T-helper 17 cell (primary cell): ENCODE measurements at places on chromosomes 12 and 14.

- DNase-seq, result no peak
Measured at GRCh38 chr14:97101561-97101960, 304.4 kb downstream of the VRK1 start.

GRCh38 chr14:57417228-57417627 lies 26.8 kb downstream of the NAA30 start:
- DNase-seq, result no peak

DNA sequence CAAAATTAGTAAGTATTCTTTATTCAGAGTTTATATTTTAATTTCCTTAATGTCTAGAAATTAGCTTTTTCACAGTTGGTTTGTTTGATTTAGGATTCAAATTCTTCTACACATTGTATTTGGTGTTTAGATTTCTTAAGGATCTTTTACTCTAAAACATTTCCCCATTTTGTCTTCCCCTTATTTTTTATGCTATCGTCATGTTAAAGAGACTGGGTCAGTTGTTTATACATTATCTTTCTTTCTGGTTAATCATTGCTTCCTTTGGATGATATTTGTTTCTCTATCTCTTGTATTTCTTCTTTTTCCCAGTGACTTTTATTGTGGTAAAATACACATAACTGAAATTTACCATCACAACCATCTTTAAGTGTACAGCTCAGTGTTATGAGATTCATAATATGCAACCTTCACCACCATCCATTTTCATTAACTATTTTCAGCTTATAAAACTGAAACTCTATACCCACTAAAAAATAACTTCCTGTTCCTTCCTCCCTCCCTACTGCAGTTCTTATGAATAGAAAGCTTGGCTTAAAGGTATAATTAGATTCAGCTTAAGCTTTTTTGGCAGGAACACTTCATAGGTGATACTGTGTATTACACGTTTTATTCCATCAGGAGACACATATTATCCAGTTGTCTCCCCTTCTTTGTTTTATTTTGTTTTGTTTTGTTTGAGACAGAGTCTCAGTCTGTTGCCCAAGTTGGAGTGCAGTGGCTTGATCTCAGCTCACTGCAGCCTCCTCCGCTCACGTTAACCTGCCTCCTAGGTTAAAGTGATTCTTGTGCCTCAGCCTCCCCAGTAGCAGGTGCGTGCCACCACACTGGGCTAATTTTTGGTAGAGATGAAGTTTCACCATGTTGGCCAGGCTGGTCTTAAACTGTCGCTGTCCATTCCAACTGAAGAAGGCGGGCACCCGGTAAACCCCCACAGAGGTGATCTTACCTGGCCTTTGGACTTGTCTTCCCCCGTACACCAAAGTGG lies 45.0 kb downstream of the NOPCHAP1 start:
- no peak for DNase-seq

DNA sequence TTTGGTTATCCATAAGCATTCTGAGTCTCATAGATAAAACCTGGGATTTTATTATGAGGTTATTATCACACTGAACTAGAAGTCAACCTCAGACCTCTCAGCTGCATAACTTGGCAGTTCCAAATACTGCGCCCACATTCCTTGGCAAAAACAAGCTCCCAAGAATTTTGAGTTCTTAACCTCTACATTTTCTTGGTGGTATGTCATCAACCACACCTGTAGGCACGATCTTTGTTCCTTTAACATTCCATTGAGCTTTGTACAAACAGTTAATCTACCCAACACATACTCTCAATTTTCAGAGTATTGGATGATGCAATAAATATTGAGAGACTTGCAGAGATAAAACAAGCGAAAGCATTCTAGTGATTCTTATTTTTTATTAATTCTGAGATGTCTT lies 371.8 kb upstream of the PRICKLE1 start:
- DNase-seq, result no peak

DNA sequence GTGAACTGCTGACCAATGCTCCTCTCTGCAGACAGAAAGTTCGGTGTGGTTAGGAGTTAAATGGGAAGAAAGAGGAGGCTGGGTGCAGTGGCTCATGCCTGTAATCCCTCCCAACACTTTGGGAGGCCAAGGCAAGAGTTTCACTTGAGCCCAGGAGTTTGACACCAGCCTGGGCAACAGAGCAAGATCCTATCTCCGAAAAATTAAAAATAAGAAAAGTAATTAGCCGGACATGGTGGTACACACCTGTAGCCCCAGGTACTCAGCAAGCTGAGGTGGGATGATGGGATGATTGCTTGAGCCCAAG lies 19.0 kb downstream of the ATXN2 start:
- DNase-seq, result no peak

DNA sequence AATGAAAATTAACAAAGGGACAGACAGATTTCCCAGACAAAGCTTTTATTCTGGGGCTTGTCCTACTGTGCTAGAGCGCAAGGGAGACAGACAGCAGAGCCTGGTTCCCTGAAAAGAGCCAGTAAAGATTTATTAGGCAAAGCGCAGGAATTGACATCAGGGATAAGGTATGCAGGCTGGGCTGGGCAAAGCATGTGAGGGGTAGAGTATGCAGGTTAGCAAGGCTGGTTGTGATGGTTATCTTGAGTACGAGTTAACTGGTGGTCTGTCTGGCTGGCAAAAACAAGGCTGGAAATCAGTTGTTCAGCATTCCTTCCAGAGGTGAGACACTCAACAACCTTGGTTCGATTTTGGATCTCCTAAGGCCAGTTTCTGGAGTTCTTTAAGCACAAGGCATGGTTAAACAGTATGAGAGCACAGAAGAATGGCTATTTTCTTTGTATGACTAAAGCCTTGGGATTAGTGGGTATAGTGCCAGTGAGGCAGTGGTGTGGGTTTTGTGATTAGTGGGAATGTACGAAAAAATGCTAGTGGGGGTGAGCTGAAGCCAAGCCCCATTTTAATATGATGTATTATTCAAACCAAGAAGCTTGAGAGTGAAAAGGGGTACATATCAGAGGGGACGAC lies 30.9 kb downstream of the BTBD7 start:
- DNase-seq, result no peak

- no peak for DNase-seq
Measured at GRCh38 chr14:104126753-104127152, 11.6 kb upstream of the KIF26A start.

GRCh38 chr14:38716926-38717325 lies 386.1 kb downstream of the SEC23A start:
- no peak for DNase-seq

DNA sequence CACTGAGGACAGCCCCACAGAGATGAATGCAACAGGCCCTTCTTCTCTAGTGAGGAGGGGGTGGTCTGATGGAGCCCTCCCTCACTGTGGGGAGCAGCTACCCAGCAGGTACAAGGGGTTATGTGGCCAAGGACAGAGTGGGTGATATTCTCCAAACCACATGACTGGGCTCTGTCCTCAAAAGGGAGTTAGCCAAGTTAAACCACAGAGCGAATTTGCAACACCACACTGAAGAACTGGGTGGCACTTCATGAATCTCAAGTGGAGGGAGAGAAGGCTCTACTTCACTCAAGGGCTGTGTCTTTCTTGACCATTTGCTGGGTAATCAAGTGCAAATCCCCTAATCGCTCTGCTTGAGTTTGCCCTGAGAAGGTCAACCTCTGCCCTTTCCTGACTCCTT lies 12.5 kb downstream of the GPR68 start:
- no peak for DNase-seq

GRCh38 chr12:115941362-115941761 lies 336.1 kb downstream of the MED13L start:
- DNase-seq, result no peak

- no peak for DNase-seq
Measured at GRCh38 chr14:20632448-20632830, 9.1 kb downstream of the OR6S1 start.

DNA sequence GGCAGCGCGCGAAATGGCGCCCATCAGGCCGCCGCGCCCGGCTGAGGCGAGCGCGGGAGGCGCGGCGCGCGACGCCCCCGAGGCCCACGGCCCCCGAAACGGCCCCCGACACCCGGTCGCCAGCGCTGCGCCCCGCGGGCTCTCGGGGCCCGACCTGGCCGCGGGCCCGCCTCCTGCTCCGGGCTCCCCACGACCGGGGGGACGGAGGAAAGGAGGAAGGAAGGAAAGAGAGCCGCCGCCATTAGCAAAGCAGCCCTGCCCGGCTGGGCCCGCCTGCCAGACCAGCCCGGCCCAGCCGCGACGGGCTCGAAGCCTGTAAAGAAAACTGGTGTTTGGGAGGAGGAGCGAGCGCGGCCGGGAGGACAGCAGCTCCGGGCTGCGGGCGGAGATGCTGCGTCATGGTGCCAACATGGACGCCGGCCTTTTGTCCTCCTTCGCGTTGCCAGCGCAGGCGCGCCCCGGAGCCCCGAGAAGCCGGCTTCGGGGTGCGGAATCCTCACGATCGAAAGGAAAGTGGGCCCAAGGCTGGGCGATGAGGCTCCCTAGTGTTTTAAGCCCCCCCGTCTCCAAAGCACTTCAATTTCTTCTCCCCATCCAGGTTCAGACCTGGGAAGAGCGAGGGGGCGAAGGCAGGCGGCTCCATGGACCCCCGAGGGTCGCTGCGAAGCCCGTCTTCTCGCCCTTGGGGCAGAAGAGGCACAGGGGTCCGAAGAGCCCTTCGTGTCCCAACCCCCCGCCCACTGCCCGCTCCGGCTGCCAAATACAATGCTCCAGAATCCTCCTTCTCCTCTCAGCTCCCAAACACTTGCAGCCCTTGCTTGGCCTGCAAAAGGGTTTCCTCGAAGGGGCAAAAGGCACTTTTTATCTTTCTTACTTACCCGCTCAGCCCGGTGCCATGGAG lies 2.9 kb upstream of the SETD1B start:
- peak; percentile 58 for DNase-seq

- DNase-seq, result no peak
Measured at GRCh38 chr12:30531731-30532678, 163.7 kb downstream of the IPO8 start.

DNA sequence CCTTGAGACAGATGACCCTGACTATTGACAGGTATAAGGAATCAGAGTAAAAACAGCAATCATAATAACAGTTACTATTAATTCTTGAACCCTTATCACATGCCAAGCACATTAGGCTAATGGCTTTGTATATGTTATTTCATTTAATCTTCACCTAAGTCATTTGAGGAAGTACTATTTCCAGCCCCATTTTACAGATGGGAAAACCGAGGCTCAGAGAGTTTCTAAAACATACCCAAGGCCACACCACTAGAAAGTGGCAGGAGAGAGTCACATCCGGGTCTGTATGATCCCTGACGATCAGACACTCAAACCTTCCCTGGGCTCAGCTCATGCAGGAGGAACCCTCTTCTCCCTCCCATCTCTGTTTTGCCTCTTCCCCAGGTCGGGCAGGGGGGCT lies 209.5 kb downstream of the RBM19 start:
- DNase-seq, result no peak

GRCh38 chr14:94050231-94050880 lies 24.2 kb downstream of the OTUB2 start:
- no peak for DNase-seq

DNA sequence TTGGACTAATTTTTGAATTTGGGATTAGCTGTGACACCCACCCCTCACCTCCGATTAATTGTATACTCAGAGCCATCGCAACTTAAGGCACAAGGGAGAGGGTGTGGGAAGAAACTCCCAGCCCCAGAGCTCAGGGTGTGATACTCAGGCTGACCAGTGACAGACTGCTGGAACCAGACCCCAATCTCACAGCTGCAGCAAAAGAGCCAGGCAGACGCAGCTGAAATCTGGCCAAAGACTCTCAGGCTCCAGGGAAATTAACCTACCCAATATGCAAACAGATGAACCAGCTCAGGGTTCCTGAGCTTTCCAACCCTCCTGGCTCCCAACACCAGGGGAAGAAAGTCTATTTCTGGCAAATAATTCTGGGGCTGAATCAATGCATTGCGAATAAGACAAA lies 30.5 kb downstream of the ANAPC7 start:
- DNase-seq, result no peak

DNA sequence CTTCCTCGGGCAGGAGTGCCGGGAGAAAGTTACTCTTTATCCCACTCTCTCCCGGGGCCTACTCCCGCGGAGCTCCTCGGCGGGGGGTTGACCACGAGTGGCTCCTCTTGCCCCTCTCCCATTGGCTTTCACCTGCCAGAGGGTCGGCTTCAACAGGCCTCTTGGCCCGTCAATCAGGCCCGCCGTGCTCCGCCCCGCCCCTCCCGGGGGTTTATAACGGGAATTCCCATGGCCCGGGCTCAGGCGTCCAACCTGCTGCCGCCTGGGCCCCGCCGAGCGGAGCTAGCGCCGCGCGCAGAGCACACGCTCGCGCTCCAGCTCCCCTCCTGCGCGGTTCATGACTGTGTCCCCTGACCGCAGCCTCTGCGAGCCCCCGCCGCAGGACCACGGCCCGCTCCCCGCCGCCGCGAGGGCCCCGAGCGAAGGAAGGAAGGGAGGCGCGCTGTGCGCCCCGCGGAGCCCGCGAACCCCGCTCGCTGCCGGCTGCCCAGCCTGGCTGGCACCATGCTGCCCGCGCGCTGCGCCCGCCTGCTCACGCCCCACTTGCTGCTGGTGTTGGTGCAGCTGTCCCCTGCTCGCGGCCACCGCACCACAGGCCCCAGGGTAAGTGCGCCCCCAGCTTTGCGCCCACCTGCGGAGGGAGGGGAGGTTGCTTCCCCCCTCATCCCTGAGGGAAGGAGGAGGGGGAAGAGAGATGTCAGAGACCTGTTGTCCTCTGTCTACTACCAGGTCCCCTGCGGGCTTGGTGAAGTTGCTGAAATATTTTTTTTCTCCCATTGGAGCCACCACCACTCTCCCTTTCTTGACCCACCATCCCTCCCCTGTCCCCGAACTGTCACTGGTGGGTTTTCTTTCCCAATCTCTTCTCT lies at the start of gene SMOC1:
TSS of gene SMOC1 (plus strand) at position 242 of the 869 bp plus-strand sequence. CDS start at position 505, 263 bp downstream.
- no peak for DNase-seq

DNA sequence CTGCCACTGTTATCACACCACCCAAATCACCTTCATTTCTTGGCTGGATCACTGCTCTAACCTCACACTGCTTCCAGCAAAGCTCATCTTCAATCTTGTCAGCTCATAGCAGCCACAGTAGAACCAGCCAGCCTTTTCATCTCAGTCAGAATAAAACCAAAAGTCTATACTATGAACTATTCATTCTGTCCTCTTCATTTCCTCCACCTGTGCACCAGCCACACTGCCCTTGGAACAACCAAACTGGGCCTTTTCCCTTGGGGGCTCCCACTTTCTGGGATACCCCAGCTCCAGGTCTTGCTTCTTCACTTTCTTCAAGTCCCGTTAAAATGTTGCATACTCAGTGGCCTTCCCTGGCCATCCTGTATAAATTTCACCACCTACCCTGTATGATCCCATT lies 234.4 kb upstream of the DAAM1 start:
- no peak for DNase-seq

DNA sequence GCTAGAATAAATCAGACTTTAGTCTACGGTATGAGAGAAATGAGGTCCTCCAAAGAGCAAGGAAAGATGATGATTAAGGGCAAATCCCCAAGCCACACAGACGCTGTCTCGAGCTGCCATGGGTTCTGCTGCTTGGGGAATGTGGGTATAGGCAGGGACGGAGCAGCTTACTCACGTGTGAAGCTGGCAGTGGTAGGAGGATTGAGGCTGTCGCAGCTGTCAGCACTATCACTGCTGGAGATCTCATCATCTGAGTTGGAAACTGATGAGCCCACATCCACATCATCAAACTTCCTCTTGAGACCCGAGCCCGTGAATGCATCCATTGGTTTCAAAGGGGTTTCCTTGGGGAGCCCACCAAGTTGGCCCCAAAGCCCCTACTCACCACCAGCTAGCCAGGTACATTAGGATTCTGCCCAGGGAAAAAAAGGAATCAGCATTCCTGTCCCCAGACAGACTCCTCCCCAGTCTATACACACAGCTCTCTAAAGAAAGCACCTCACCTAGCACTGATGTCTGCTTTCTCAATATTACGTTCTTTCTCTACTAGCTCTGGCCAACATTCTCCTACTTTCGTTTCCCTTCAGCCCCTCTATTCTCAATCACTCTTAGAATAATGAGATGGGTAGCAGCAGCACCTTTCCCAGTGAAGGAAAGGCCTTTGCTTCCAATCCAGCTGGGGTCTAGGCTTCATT lies 7.0 kb downstream of the CSRNP2 start:
- DNase-seq, result no peak
